ENCODE measurements at places on chromosomes 4 and X.

- DNase-seq = peak; percentile 13
Measured at GRCh38 chr4:185566425-185566824, 31.1 kb upstream of the PDLIM3 start.

- DNase-seq = peak; percentile 52
Measured at GRCh38 chr4:3044870-3045819, 29.2 kb downstream of the HTT-AS start.

DNA sequence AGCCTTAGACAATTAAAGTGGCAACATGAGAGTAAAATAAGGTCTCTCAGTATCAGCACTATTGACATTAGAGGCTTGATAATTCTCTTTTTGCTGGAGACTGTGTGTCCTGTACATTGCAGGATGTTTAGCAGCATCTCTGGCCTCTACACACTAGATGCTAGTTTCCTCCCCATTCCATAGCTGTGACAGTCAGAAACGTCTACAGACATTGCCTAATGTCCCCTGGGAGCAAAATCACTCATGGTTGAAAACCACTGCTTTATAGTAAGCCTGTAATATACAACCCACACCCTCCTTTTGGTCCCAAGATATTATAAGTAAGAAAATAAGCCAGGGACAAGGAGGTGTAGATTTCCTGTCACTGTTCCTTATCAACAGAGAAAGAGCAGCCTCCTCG lies 166.0 kb downstream of the FRMPD4 start:
- DNase-seq = no peak

DNA sequence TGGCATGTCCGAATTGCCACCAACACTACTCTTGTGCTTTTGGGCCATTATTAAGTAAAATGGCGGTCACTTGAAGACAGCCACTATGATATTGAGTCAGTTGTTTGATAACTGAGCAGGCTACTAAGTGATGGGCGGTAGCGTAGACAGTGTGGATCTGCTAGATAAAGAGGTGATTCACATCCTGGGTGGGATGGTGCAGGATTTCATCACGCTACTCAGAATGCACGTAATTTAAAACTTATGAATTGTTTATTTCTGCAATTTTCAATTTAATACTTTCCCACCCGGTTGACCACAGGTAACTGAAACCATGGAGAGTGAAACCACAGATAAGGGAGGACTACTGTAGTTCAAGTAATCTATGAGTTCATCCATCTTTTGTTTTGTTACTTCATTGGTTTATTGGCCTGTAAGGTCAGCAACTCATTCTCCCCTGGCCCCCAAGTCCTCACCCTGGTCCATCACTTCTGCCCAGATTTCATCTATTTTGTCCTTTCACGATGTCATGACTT lies 2.9 kb downstream of the ARAF start:
- no peak for DNase-seq

GRCh38 chrX:17095161-17095560 lies 148.7 kb downstream of the REPS2 start:
- DNase-seq = no peak

DNA sequence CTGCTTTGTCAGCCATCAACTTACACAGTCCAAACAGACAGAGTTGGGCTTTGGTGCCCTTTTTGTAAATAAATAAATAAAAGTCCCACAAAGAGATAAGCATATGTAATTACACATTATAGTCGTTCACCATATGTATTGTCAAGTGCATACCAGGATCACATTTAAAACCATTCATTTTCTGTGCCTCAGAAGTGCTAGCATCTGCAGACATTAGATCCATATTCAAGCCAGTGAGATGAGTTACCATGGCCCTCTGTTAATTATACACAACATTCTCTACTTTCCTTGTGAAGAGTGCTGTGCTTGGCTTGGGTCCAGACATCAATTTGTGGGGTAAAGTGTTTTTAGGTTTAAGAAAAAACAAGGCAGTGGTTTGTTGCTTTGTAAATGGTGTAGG lies 76.8 kb downstream of the ENOX2 start:
- DNase-seq = no peak

DNA sequence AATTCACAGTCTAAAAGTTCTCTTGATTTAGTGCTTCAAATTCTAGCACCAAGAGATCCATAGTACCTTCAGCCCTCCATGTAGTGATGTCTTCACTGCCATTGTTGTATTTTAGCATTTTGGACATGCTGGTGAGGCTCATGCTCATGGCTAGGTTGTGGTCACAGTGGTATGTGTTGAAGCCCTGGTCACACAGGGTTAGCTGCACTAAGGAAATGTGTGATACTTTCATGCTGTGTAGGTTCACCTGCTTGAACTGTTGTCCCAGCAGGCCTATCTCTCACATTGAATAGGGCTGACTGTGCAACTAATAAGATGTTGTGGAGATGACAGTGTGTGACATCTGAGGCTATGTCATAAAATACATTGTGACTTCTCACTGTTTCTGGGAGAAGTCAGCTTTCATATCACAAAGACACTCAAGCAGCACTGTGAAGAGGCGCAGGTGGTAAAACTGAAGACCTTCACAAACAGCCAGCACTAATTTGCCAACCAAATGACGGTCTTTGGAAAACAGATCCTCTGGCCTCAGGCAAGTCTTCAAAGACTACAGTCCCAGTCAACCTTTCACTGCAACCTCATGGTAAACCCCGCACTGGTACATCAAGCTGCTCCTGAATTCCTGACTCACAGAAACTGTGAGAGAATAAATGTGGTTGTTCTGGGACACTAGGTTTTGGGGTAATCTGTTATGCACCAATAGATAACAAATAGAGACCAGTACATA lies 17.4 kb upstream of the ADH4 start:
- DNase-seq = no peak

DNA sequence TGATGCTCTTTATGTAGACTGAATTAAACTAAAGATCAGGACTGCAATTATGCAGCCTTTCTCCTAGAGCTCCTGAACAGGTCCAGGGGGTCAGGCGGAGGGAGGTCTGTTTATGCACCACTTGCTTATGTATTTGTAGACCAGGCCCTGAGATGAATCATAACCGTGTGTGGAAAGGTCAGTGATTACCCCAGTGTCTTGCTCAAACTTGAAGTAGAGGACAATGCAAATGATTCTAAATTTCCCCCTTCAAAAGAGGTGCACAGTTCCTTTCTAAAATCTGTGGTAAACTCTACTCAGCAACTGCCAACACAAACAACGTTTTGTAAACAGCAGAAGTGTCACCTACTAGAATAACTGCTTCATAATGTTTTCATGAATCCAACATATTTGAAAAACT lies 13.0 kb upstream of the TBC1D9 start:
- no peak for DNase-seq

DNA sequence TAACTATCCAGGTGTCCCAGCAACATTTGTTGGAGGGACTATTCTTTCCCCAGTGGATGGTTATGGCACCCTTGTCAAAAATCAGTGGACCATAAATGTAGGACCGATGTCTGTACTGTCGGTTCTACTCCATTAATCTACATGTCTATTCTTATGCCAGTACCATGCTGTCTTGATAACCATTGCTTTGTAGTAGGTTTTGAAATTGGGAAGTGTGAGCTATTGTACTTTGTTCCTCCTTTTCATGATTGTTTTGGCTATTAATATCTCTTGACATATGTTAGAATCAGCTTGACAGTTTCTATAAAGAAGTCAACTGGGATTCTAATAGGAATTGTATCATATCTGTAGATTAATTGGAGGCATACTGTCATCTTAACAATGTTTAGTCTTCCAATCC lies 112.7 kb downstream of the HNRNPD start:
- DNase-seq = no peak

DNA sequence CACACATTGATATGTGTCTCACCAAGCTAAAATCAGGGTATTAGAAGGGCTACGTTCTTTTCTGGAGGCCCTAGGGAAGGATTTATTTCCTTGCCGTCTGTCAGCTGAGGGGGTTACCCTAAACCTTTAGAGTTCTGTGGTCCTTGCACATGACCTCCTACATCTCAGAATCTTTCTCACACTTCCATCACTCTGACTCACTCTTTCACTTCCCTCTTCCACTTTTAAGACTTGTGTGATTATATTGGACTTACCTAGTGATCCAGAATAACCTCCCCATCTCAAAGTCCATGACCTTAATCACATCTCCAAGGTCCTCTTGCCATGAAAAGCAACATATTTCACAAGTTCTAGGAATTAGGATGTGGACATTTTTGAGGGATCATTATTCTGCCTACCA lies 53.6 kb upstream of the FUNDC1 start:
- no peak for DNase-seq

DNA sequence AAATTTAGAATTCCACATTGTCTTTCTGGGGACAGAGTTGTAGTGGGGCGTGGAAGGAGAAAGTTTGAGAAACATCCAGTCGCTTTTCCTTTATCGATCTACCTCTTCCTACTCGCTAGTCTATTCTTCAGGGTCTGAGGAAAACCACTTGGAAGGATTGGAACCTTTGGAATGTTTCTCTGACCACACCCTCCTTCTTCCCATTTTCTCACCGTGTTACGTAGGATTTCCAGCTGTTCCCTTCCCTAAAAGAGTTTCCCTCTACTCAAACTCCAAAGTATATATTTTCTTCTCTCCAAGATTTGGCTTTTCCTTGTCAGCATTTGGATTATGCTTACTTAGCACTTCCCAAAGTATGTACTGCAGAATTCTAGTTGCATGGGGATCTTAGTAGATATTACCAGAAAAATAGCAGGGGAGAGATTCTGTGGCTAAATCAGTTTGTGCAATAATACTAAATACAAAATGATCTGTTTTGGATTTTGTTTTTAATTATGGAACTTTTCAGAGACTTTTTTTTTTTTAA lies 4.9 kb downstream of the ENPEP start:
- no peak for DNase-seq

GRCh38 chr4:126778348-126778747 lies 854.4 kb upstream of the INTU start:
- no peak for DNase-seq

GRCh38 chrX:153882086-153882498 lies 3.9 kb downstream of the L1CAM start:
- DNase-seq = no peak

- DNase-seq = no peak
Measured at GRCh38 chrX:119617517-119618164, 11.4 kb upstream of the NKRF start.

DNA sequence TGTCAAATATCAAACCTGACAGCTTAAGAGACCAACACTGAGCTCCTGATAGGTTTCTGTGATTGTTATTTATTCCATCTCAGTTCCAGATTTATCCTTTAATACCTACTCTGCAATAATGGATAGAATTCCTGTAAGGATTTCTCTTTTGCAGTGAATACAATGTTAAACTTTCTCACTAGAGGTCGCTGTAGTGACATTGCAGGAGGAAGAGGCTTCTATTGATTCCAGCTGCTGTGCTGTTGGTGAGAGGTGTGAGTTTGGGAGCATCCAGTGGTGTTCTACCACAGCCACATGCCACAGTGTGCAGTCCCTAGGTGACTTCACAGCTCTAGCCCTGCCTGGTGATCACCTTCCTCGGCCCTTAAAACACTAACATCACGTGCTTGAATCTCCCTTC lies 34.6 kb upstream of the DCAF8L2 start:
- no peak for DNase-seq

- DNase-seq = no peak
Measured at GRCh38 chr4:108751321-108751720, 11.5 kb downstream of the ETNPPL start.

DNA sequence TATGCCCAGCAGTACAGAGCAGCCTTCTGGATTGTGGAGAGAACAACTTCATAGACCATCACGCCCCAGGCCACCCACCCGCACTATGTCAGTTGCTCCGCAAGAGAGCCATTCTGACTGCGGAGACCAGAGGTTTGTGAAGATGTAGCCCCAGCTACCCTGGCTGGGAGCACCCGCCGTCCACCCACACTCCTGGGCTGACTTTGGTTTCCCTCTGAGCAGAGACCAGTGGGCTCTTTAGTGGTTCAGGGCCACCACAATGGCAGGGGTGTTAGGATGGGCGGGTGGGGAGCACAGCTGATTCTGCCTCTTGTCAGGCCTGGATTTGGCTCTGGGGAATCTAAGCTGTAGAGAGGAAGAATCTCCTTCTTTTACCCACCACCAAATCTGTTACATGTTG lies 313.4 kb downstream of the LDB2 start:
- no peak for DNase-seq

GRCh38 chrX:55135171-55135570 lies 46.4 kb downstream of the PAGE2 start:
- peak; percentile 1 for DNase-seq

- DNase-seq = no peak
Measured at GRCh38 chr4:136935305-136935704, 597.0 kb downstream of the PCDH18 start.

DNA sequence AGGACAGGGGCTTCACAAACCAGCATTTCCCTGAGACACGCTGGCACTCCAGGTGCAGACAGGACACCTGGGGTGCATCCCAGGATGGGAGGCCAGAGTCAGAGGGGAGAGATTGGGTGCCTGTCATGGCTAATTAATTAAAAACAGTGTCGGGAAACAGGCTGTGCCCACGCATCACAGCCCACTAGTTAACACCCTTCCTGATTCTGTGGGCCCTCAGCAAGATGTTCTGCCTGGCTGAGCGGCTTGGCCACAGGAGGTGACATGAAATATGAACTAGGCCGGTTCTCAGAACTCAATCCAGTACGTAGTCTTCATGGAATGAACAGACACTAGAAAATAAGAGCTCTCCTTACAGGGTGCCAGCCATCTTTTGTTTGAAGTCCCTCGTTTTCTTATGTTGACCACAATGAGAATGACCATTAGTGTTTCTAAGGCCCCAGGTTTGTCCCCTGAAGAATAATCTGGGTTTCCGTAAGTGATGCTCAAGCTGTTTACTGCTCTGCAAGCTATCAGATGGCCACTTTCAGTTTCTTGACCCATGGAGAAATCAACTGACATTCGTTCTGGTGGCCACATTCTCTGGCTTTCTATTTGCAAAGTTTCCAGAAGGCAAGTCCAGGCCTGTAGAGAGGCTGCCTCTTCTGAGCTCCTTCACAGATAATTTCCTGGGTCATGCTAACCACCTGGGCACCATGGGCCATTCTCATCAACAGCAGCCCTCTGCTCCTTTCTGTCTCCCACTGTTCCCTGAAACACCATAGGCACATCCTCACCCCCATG lies 72.3 kb downstream of the SLC34A2 start:
- DNase-seq = no peak

- no peak for DNase-seq
Measured at GRCh38 chr4:8293131-8293975, 23.8 kb downstream of the HTRA3 start.

GRCh38 chr4:26208237-26208994 lies 112.4 kb upstream of the RBPJ start:
- no peak for DNase-seq

GRCh38 chrX:119523664-119524184 lies 41.5 kb downstream of the STEEP1 start:
- DNase-seq = no peak

GRCh38 chr4:95204873-95205272 lies 343.9 kb downstream of the UNC5C start:
- no peak for DNase-seq

- DNase-seq = no peak
Measured at GRCh38 chr4:31370866-31371465, 650.8 kb downstream of the PCDH7 start.

DNA sequence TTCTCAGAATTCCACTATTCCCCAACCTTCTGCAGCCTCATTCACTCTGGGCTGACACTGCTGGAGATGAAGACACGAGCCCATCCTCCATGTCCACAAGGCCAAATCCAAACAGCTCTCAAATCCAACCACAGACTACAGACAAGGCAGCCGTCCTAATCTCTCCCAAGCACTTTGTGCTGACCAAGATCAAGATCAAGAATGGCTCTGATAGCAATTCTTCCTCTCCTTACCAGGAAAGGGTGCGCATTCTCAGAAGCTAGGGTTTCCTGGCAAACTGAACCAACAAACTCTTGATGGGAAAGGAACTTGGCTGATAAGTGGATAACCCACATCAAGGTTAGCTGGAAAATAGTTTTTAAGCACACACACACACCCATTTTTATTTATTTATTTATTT lies 26.5 kb downstream of the RELL1 start:
- no peak for DNase-seq

GRCh38 chrX:120726294-120726693 lies 96.4 kb upstream of the C1GALT1C1 start:
- DNase-seq = no peak
